ENCODE measurements at places on chromosomes 11 and 22.

GRCh38 chr11:119178166-119178680, 7.1 kb upstream of the NHERF4 start:
- peak; percentile 26 for DNase-seq

- peak; percentile 90 for DNase-seq
Measured at GRCh38 chr11:126284829-126285228, 1.9 kb downstream of the TIRAP start.

DNA sequence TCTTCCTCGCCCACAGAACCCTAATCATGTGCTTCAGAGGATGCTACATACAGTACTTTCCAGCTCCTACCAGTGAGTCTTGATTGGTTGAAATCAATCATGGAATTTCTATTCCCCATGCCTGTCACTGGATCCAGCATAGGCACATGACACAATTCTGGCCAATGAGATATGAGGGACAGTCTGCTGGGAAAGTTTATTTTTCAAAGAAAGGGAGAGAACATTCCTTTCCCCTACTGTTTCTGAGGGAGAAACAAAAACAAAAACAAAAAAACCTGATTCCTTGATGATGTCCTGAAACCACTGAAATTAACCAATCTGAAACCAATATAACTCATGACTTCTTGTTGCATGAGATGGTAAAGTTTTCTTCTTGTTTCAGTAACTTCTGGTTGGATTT, 3.3 kb upstream of the RCN1 start:
- DNase-seq: peak; percentile 77

DNA sequence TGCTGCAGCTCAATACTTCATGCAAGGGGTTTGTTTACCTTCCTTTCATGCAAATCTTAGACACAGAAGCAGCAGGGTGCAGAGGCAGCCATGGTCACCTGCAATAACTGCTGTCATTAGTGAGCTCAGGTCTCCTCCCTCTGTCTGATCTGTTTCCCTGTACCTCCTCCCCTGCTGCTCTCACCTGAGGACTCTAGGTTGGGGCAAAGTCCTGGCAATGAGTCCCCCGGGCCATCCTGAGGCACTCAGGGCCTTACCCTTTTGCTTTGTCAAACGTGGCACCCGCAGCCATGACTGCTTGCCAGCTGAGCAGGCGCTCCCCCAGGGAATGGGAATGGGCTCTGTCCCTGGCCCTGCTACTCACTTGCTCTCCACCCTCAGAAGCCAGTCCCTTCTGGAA, 3.9 kb downstream of the LRRC10B start:
- DNase-seq: no peak

DNA sequence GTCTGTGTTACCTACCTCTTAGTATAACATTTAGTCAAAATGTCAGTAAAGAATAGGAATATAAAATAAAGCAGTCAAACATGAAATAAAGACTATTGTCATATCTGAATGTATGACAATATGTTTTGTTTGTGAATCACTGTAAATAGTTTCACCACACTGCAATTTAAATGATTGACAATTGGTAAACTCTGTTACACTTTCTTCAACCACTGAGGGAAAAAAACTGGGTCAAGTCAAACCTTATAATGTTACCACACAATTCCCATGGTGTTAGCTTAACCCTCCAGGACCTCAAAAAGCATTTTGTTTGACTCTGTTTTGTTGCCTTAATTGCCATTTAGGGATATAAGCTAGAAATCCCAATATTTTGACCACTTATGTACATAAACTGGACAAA, 10.5 kb upstream of the MMP13 start:
- DNase-seq: no peak

- DNase-seq: no peak
Measured at GRCh38 chr22:31104869-31105268, 2.5 kb downstream of the SELENOM start.

GRCh38 chr11:78414321-78415051, 3.1 kb downstream of the GAB2 start:
- DNase-seq: no peak

GRCh38 chr11:103594283-103594682, 442.2 kb upstream of the DDI1 start:
- DNase-seq: no peak

- peak; percentile 71 for DNase-seq
Measured at GRCh38 chr11:9787981-9788521, 124.2 kb downstream of the SWAP70 start.

- no peak for DNase-seq
Measured at GRCh38 chr11:17275400-17276235, 921 bp upstream of the NUCB2 start.

DNA sequence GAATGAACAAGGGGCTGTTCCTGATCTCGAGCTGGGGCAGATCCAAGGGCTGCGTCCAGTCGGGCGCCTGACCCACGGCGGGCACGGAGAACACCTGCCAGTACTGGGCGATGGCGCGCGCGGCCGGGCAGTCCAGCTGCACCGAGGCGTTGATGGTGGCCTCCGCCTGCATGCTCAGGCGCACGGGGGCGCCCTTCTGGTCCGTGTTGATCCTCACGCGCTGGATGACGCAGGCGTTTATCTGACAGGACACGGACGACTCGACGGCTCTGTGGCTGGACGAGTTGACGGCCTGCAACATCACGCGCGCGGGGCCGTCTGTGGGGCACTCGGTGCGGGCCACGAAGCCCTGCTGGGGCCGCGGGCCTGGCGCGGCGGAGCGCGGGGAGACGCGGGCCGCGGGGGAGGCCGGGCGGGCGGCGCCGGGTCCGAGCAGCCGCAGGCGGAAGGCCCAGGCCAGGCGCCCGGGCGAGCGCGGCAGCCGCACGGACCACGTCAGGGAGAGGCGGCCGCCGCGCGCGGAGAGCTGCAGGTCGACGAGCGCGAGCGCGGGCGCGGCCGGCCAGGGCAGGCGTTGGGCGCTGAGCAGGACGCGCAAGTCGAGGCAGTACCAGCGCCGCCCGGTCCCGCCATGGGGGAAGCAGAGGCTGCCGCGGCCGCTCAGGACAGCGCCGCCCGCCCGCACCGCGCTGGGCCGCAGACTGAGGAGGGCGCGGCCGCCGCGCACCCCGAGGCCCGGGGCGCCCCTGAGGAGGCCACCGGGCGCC, 511 bp downstream of the PKDREJ start:
- DNase-seq: peak; percentile 73

GRCh38 chr11:6992026-6992425, 28.1 kb downstream of the ZNF214 start:
- no peak for DNase-seq

GRCh38 chr11:133163463-133164419, 368.6 kb downstream of the OPCML start:
- DNase-seq: peak; percentile 49

- no peak for DNase-seq
Measured at GRCh38 chr11:126592496-126593410, 237.3 kb downstream of the ST3GAL4 start.

DNA sequence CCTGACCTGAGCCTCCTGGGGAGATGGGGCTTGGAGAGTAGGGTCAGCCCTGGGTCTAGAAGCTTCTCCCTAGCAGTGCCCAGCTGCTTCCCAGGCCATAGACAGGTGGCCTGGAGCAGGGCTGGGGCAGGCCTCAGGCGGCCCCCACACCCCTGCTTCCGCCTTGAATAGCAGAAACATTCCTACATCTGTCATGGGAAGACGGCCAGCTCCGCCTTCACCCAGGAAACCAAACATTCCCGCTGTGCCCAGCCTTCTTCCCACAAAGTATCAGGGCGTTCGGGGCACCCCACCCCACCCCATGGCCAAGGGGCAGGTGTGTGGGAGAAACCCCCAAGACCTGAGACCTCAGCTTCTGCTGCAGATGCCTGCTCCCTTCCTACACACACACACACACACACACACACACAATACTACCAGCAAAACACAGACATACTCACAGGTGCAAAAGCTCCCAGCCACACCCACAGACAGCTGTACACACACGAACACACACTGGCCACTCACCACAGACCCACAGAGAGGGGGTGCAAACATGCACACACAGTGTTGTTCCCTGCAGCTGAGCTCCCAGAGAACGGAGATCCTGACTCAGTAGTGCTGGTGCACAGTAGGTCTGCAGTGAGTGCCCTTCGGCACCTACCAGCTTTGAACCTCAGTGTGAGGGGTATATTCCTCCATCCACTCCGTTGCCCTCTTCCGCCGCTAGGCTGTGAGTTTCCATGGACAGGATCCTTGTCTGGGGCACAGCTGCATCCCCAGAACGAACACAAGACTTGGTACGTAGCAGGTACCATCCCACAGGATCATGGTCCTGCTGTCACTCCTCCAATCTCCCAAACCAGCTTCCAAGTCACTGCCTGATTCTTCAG, 37.4 kb downstream of the PDGFB start:
- no peak for DNase-seq

- no peak for DNase-seq
Measured at GRCh38 chr11:24375351-24375750, 121.5 kb upstream of the LUZP2 start.

- DNase-seq: peak; percentile 82
Measured at GRCh38 chr11:44530413-44531115, 34.9 kb upstream of the CD82 start.

DNA sequence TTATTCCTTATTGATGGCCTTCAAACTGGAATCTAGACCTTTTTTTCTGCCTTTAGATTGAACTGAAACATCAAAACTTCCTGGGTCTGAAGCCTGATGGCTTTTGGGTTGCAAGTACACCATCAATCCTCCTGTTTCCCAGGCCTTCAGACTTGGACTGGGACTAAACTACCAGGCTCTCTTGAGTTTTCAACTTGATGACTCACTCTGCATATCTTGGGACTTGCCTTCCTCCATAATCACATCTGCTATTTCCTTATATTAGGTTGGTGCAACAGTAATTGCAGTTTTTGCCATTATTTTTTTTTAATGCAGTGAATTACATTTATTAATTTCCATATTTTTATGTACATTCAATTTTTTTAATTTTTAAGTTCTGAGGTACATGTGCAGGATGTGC, 7.0 kb downstream of the OR51B5 start:
- DNase-seq: no peak

GRCh38 chr22:44075670-44076069, 51.6 kb downstream of the PARVB start:
- no peak for DNase-seq

DNA sequence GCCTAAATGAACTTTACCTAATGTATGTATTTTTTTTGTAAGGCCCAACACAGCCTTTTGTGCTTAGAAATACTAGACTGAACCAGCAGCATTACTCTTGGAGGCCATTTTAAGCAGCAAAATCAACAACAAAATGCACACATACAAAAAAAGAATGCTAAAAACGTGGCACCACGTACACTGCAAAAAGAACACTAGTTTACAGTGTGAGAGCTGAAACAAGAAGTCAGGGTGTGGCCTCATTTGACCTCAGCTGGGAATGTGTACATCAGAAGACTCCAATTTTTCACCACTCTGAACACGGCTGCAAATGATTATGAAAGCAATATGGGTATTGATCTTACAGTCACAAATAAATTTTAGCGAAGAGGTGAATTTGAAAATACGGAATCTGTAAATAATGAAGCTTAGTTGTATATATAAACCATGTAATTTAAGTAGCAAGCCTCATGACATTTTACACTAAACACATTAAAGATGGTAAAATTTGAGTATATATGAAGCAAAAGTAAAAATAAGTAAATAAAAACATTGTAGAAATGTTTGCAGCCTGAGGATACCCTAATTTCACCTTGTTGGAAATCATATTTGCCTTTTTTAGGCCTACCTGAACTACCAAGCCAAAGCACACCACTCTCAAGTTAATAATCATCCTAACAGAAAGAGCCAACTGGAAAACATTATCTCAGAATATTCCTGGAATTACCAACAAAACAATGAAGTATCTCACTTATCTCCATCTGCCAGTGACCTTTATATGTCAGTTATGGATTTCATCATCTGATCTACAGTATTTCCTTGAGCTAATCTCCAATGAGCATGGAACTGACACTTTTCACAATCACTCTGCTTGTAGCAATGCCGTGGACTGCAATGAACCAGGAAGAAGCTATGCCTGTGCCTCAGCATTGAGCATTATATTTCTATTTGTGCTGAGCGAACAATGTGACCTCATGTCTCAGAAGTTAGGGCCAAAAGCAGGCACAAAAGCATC, 319.5 kb upstream of the FAT3 start:
- DNase-seq: no peak

DNA sequence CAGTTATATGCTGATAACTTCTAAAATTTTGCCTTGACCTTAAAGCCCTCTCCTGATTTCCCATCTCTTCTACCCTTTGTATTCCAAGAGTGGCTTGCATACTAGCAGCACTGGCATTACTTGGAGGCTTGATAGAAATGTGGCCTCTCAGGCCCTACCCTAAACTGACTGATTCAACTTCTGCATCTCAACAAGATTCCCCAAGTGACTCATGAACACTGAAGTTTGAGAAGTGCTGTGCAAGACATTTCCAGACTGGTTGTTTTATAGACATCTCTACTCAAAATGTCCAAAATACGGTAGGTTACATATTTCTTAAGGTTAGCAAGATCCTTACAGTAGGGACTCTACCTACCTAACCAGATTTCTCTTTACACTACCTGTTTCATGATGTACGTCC, 48.6 kb downstream of the SESN3 start:
- peak; percentile 64 for DNase-seq

DNA sequence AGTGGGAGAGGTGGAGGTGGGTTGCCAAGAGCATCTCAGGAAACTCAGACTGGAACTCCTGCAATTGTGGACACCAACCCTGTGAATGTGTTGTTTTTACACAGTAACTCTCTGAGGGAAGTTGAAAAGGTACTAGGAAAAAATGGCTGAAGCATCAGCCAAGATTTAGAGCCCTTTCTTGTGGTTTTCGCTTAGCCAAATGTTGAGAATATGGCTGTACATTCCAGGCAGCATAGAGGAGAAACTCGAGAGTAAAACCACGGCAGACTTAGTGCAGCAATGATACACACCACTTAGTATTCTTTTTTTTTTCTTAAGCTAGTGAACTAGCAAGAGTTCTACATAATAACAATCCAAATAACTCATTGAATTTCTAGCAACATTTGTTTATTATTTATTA, 309.7 kb upstream of the MTNR1B start:
- no peak for DNase-seq

GRCh38 chr11:72227316-72228228, 3.0 kb downstream of the INPPL1 start:
- no peak for DNase-seq

- no peak for DNase-seq
Measured at GRCh38 chr11:103618528-103618927, 417.9 kb upstream of the DDI1 start.

DNA sequence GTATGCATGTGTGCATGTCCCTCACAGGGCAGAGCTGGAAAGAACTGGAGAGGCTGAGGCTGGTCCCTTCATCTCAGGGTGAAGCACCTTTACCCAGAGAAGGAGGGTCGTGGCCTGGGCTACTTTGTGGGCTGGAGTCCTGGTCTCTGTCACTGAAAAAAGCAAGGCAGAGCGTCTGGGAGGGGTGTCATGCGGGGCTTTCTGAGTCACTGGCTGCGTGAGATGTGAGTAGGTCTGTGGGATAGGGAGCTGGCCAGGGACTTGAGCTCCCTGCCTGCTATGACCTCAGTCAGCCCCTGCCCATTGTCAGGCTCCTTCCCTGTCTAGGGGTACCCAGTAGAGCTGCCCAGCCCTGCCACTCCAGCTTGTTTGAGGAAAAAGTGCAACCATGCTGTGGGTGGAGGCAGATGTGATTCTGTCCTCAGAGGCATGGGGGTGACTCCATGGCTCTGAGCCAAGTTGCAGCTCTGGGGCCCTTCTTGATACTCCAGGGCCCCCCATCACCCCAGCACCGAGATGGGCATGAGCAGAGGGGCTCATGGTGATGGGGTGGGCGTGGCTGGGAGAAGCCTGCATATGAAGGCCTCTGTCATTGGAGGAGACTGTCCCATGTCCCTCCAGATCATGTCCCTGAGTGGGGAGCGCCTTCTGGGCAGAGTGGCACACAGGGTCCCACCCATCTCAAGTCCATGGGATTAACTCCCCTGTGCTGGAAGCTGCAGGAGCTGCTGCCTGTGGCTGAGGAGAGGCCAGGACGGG, 27.8 kb downstream of the KCNQ1 start:
- DNase-seq: peak; percentile 25

GRCh38 chr11:44483919-44484610, 81.4 kb upstream of the CD82 start:
- DNase-seq: no peak

Measured in suppressor macrophage treated with lipopolysaccharide for 1 hour (primary cell).